ENCODE measurements at places on chromosomes 4 and X.

DNA sequence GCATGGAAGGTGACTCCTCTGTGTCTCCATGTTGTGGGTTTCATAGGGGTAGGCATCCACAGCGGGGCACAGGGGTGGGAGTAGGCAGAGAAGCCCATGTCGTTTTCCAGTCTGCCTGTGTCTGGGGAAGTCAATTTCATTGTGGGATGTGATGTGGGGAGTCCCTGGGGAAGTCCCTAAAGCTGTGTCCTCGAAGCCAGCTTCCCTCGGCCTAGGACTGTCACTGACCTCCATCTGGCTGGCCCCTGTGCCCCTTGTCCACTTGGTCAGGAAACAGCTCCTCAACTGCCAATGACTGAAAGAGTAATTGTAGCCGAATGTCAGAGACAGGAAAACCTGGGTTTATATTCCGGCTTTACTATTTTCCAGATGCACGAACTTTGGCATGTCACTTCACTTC is 109.6 kb downstream of the DRD5 start:
- no peak for DNase-seq

- DNase-seq, result peak; percentile 73
Observed at GRCh38 chr4:139873111-139873860, 207.7 kb downstream of the MGST2 start.

GRCh38 chrX:148785256-148785655 is 284.8 kb downstream of the AFF2 start:
- DNase-seq, result no peak

GRCh38 chrX:79100791-79101484 is 43.5 kb upstream of the GPR174 start:
- DNase-seq, result no peak

Data from common myeloid progenitor, CD34-positive (primary cell).